ENCODE measurements at places on chromosomes 6 and 20.

GRCh38 chr6:25640446-25640845 is 11.6 kb upstream of the SCGN start:
- DNase-seq: no peak

GRCh38 chr20:58835231-58835630 is 15.5 kb downstream of the GNAS-AS1 start:
- no peak for DNase-seq

GRCh38 chr6:79731471-79731870 is 100.3 kb downstream of the SH3BGRL2 start:
- DNase-seq: no peak

DNA sequence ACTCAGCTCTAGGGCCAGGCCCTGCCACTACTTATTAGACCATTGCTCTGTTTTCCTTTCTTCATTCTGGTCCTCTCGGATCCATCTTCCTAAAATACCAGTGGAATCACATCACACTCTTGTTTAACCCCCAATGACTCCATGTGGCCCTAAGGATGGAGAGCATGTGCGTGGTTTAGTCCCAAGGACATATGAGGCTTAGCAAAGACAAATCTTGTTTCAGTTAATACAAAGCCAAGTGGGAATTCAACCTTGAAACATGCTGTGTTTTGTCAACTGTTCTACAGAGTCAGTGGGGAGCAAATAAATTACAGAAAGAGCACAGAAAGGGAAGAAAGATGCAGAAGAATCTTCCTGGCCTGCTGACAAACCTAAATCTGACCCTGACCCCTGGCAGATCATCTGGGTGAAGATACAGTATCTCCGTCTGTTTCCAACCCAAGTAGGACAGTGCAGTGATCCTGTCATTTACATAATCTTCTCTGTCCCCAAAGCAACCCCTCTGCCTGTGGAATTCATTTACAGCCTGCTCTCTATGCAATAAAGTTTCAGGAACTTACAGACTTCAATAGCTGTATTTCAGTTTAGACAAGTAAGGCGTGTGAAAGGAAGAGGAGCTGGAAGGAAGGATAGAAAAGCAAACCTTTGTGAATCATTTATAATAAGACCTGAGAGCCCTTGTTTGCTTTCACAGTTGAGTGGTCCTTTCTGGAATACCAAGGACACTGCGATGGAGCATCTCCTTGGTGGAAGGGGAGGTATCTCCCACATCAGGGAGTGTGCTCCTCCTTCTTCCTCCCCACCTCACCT is 144.0 kb downstream of the THBS2 start:
- no peak for DNase-seq

DNA sequence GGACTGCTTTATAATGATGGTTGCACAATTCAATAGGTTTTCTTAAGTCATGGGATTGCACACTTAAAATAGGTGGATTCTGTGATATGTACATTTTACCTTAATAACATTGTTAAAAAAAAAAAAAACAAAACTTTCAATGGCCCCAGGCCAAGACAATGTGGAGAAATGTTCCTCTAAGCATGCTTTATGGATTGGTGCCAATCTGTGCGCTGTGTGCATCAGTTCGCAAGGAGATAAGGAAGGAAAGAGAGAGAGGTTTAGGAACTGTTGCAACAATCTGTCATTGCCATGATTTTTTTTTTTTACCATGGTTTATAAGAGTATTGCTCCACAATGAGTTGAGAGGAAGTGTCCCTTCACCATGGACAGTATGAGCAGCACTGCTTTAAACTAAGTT is 399.6 kb downstream of the PTPRT start:
- DNase-seq: no peak
